ENCODE measurements at places on chromosomes 2 and 18. TPM values are rescaled to one million over a fixed set of nuclear protein-coding genes. Genes with fewer than 3 reads are reported as not detected.

Gene NT5C1B
- not detected for total RNA-seq

Gene ICOS
- 1.4 TPM for total RNA-seq

Gene SCN3A
- under 0.01 TPM for total RNA-seq

Gene DQX1
- not detected for total RNA-seq

Gene ZC3H8
- 6.5 TPM for total RNA-seq

Gene LBX2
- total RNA-seq = 2.6 TPM

DNA sequence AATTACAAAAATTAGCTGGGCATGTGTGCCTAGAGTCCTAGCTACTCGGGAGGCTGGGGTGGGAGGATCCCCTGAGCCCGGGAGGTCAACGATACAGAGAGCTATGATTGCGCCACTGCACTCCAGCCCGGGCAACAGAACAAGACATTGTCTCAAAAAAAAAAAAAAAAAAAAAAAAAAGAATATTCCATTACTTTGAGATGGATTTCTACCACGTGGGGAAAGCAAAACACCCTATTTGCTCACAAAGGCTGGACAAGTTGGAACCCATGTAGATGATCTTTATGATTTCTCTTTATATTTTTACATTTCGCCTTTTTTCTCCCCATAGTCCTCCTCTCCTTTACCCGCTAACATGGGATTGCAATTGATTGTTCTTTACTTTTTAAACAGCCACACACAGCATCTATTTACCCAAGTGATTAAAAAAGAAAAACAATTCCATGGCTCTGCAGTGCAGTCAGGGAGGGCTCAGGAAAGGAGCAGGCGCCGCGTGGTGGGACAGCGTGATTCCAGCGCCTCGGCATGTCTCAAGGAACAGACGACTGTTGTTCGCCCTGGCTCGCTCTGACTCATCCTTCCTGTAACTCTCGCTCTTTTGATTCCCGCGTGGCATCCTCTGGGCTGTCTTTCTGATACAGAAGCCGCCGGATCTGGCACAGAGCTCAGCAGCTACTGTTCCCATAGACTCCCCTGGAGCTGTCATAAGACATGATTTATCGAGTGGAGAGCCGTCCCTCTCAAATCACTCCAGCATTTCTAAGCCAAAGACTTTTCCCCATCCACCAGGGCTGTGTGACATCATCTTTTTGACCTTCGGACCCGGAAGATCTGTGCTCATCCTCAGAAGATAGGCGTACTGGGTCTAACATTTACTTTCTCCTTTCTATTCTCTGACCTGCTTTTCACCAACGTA lies 230.4 kb upstream of the AGAP1 start:
- H3K4me3 ChIP-seq = no peak overlapping the region
- H3K36me3 ChIP-seq = no peaks in the 10 kb centered on the region
- H3K4me1 ChIP-seq = peaks cover 23% of the 10 kb centered on the region
- peak; percentile 72 for DNase-seq
- H3K27ac ChIP-seq = no peak overlapping the region

DNA sequence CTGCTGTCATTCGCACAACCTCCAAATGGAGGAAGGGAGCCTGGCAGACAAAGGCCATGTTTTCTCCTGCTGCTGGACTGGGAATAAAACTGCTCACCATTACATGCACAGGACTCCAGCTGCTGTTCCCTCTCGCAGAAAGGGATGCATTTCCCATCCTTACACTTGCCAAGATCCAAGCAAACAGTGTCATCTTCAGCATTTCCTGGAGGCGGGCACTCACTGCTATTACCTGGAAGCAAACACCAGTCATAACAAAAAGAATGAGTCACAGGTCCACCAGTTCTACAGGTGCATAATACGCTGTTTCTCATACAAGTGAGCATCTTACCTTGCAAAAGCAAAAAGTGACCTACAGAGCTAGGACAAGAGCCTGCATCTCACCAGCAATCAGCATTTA lies 22.7 kb downstream of the IAH1 start:
- no peaks in the 10 kb centered on the region for H3K4me1 ChIP-seq
- H3K4me3 ChIP-seq = no peak overlapping the region
- DNase-seq = no peak
- no peak overlapping the region for H3K27ac ChIP-seq
- H3K36me3 ChIP-seq = peaks cover 91% of the 10 kb centered on the region
- no peaks in the 10 kb centered on the region for H3K27me3 ChIP-seq

GRCh38 chr2:168254158-168254935 lies 7.0 kb upstream of the STK39 start:
- no peak overlapping the region for H3K27ac ChIP-seq
- no peaks in the 10 kb centered on the region for H3K4me1 ChIP-seq
- DNase-seq = no peak
- no peaks in the 10 kb centered on the region for H3K36me3 ChIP-seq

DNA sequence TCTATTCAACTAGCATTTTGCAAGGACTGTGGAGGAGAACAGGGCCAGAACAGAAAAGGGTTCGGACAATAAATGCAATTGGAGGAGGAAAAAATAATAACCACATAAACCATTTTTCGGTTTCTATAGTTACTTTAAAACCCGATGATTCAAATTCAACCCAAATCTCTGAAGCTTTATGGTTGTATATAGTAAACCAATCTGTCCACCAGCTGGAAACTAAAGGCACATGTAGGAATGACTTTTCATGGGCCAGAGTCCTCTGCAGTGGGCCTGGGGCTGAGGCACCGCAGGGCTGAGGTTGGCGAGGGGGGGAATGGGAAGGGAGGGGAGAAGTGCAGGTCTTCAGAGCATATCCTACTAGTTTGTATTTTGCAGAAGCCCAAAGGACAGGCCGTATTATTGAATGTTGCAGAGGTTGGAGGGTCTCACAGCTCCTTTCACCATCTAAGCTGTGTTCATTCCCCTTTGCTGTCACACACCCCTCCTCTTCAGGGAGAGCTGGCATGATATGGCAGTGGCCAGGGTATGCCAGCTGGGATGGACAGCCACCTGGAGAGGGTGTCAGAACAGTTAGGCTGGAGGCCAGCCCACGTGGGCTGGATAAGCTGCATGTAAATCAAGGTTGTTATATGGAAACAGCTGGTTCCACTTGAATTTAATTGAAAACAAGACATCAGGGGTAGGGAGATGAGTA lies 267.1 kb downstream of the PRKCE start:
- H3K27ac ChIP-seq = no peak overlapping the region
- no peaks in the 10 kb centered on the region for H3K27me3 ChIP-seq
- H3K36me3 ChIP-seq = no peaks in the 10 kb centered on the region
- no peak for DNase-seq
- H3K4me1 ChIP-seq = peaks cover 20% of the 10 kb centered on the region

DNA sequence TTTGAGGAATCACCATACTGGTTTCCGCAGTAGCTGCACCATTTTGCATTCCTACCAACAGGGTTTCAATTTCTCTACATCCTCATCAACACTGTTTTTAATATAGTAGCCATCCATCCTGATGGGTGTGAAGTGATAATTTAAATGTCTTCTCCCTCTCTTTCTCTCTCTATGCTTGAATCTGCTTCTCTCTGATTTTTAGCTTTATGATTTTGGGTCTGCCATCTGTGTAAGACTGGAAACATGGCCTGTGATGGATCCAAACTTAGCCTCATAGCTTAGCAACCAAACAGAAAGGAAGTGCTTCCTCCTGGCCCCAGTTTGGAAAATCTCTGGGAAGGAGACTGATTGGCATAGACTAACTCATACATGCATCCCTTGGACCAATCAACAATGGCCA lies 33.7 kb upstream of the OSBPL6 start:
- no peak overlapping the region for H3K4me3 ChIP-seq
- H3K27ac ChIP-seq = no peak overlapping the region
- H3K36me3 ChIP-seq = no peaks in the 10 kb centered on the region

GRCh38 chr2:123723706-123724105 lies 301.4 kb upstream of the CNTNAP5 start:
- H3K27me3 ChIP-seq = no peaks in the 10 kb centered on the region
- no peaks in the 10 kb centered on the region for H3K4me1 ChIP-seq
- H3K36me3 ChIP-seq = no peaks in the 10 kb centered on the region
- DNase-seq = no peak

GRCh38 chr2:236665572-236666118 lies 96.0 kb downstream of the ACKR3 start:
- no peak for DNase-seq
- H3K36me3 ChIP-seq = no peaks in the 10 kb centered on the region
- H3K27me3 ChIP-seq = no peaks in the 10 kb centered on the region
- H3K27ac ChIP-seq = no peak overlapping the region
- no peaks in the 10 kb centered on the region for H3K4me1 ChIP-seq
- H3K4me3 ChIP-seq = no peak overlapping the region

DNA sequence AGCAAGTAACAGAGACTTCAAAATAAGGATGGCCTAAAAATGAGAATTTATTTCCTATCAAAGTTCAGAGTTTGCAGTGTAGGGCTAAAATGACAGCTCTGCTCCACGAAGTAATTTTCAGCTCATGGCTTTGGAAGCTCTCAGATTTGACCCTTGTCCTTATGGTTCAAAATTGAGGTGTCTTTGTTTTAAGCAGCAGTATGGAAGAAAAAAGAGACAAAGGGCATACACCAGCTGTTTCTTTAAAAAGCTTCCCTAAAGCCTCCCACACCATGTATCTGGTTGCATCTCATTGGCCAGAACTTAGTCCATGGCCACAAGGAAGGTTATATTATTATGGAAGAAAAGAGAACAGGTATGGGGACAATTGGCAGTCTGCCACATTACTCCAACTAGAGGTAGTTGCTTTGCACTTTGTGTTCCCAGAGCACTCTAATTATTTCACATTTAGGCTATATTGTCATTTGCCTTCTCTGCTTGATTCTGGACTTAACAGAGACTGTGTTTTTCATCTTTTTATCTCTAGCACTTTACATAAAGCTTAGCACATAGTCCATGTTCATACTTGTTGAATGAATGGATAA lies 180.4 kb downstream of the MCFD2 start:
- no peaks in the 10 kb centered on the region for H3K4me1 ChIP-seq
- H3K36me3 ChIP-seq = no peaks in the 10 kb centered on the region
- H3K27ac ChIP-seq = no peak overlapping the region
- no peak for DNase-seq
- H3K27me3 ChIP-seq = no peaks in the 10 kb centered on the region

DNA sequence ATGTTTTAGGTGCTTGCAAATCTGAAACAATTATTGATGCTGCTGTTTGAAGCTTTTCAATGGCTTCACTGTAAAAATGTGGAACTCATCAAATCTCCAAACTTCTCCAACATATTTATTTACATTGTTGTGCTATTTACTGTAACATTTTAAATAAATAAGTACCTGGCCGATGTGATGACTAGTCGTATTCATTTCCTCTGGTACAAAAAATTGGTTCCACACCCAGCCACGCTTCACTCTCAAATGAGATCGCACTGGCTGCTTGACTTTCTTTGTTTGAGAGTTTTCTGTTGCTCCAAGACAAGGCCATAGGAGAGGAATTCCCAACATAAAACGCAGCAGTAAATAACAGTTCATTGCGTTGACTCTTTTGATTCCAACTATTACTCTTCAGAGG lies 32.0 kb downstream of the CDH19 start:
- no peaks in the 10 kb centered on the region for H3K27me3 ChIP-seq
- no peaks in the 10 kb centered on the region for H3K36me3 ChIP-seq
- no peak for DNase-seq
- H3K4me1 ChIP-seq = no peaks in the 10 kb centered on the region
- no peak overlapping the region for H3K27ac ChIP-seq

DNA sequence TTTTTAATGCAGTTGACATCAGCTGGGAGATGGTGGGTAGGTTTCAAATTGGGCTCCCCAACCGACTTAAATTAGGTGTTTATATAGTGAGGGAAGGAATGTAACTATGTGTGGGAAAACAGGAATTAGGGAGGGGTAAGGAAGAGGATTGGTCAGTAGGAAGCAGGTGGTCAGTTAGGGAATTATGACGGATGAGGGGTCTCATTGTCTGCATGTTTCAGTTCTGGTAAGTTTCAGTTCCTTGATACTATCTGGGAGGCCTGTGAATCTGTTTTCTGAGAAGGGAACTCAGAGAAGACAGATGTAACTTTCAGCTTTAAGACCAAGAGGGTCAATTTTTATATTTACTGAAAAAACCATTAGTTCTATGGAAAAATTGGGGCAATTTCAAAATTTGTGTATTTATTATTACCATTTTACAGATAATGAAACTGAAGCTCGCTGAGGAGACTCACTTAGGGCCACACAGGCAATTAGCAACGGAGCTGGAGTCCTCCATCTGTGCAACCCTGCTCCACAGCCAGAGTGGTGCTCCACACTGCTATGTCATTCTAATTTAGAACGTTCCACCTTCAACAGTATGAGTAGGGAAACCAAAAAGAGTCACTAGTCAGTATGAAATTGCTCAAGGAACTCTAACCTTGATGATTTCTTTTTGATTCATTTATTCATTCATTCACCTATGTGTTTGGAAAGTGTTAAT lies 36.0 kb upstream of the CCDC195 start:
- no peaks in the 10 kb centered on the region for H3K27me3 ChIP-seq
- H3K27ac ChIP-seq = no peak overlapping the region
- H3K36me3 ChIP-seq = no peaks in the 10 kb centered on the region
- no peak for DNase-seq

DNA sequence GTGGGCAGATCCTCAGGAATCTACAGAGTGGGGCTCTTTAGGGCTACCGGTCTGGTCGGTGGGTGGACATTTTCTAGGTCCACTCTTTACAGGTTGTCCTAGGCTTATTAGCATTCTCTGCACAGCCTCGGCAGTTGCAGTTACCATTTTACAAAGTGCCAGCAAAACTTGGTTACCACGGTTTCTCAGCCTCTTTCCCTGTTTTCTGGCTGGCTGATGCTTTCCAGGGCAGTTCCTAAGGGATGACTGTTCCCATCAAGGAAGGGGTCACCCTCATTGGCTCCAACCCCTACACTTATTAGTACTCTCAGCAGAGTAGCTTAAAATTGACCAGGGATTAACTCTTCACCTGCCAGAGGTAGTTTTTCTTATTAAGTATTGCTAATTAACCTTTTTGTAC lies 2.0 kb upstream of the AQP4 start:
- H3K4me1 ChIP-seq = no peaks in the 10 kb centered on the region
- no peaks in the 10 kb centered on the region for H3K36me3 ChIP-seq
- no peak overlapping the region for H3K4me3 ChIP-seq
- DNase-seq = no peak

GRCh38 chr18:22297008-22297407 lies 120.7 kb downstream of the CTAGE1 start:
- DNase-seq = no peak
- no peak overlapping the region for H3K27ac ChIP-seq
- no peak overlapping the region for H3K4me3 ChIP-seq
- H3K27me3 ChIP-seq = no peaks in the 10 kb centered on the region
- peaks cover 6% of the 10 kb centered on the region for H3K4me1 ChIP-seq

DNA sequence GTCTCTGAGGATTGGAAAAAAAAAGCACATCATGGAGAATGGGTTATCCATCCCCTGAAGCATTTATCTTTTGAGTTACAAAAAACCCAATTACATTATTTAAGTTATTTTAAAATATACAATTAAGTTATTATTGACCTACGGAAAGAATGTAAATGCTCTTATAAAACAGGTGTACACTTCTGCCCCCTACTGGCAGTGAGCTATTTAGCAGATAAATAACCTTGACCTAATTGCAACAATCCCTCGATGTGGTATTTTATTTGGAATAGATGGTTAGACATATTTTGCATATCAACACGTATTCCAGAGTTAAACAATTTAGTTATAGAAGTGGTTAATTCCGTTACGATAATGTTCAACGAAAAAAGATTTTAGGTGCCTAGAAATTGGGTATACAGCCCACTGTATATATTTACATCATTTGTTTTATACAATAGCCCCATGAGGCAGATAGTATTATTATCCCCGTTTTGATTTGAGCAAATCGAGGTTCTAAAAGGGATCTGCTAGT lies 9.1 kb upstream of the DAW1 start:
- peak; percentile 36 for DNase-seq
- H3K27ac ChIP-seq = no peak overlapping the region
- no peaks in the 10 kb centered on the region for H3K36me3 ChIP-seq
- H3K27me3 ChIP-seq = no peaks in the 10 kb centered on the region
